ENCODE measurements at places on chromosomes 6 and 20. TPM values are rescaled to one million over a fixed set of nuclear protein-coding genes. Genes with fewer than 3 reads are reported as not detected.

CRISP2 gene
- not detected for total RNA-seq

GRCh38 chr6:44265722-44266233 is 427 bp upstream of the NFKBIE start:
- H3K4me3 ChIP-seq: peak overlapping the region; percentile 97
- peak overlapping the region; percentile 83 for H3K27ac ChIP-seq
- H3K36me3 ChIP-seq: peaks cover 23% of the 10 kb centered on the region
- DNase-seq: no peak

GRCh38 chr20:57389695-57390603 is 1.2 kb upstream of the RBM38 start:
- peak; percentile 76 for DNase-seq
- no peaks in the 10 kb centered on the region for H3K27me3 ChIP-seq
- H3K4me3 ChIP-seq: peak overlapping the region; percentile 90
- peaks cover 30% of the 10 kb centered on the region for H3K4me1 ChIP-seq
- H3K27ac ChIP-seq: peak overlapping the region; percentile 99

- no peak for DNase-seq
- no peak overlapping the region for H3K4me3 ChIP-seq
- peaks cover 2% of the 10 kb centered on the region for H3K4me1 ChIP-seq
- H3K36me3 ChIP-seq: no peaks in the 10 kb centered on the region
Measured at GRCh38 chr20:49529470-49529869, 38.5 kb downstream of the PTGIS start.

GRCh38 chr6:2806644-2807043 is 35.0 kb downstream of the SERPINB1 start:
- H3K36me3 ChIP-seq: no peaks in the 10 kb centered on the region
- DNase-seq: no peak
- H3K4me1 ChIP-seq: peaks cover 7% of the 10 kb centered on the region
- no peaks in the 10 kb centered on the region for H3K27me3 ChIP-seq
- no peak overlapping the region for H3K27ac ChIP-seq
- H3K4me3 ChIP-seq: no peak overlapping the region

- no peak overlapping the region for H3K4me3 ChIP-seq
- peaks cover 20% of the 10 kb centered on the region for H3K36me3 ChIP-seq
- no peaks in the 10 kb centered on the region for H3K27me3 ChIP-seq
- no peak overlapping the region for H3K27ac ChIP-seq
- H3K4me1 ChIP-seq: peaks cover 10% of the 10 kb centered on the region
Measured at GRCh38 chr20:35856866-35857265, 85.1 kb downstream of the PHF20 start.

GRCh38 chr20:38523697-38524096 is 51.1 kb downstream of the RALGAPB start:
- peaks cover 18% of the 10 kb centered on the region for H3K36me3 ChIP-seq
- no peak for DNase-seq
- H3K27me3 ChIP-seq: no peaks in the 10 kb centered on the region
- H3K27ac ChIP-seq: no peak overlapping the region
- H3K4me3 ChIP-seq: no peak overlapping the region

GRCh38 chr6:52576392-52577021 is 353 bp downstream of the TRAM2 start:
- peak overlapping the region; percentile 77 for H3K4me3 ChIP-seq
- peaks cover 49% of the 10 kb centered on the region for H3K4me1 ChIP-seq
- H3K36me3 ChIP-seq: no peaks in the 10 kb centered on the region
- peak overlapping the region; percentile 56 for H3K27ac ChIP-seq
- H3K27me3 ChIP-seq: no peaks in the 10 kb centered on the region

GRCh38 chr20:19785173-19785982 is 27.3 kb downstream of the RIN2 start:
- H3K4me1 ChIP-seq: peaks cover 4% of the 10 kb centered on the region
- peaks cover 28% of the 10 kb centered on the region for H3K27me3 ChIP-seq
- H3K4me3 ChIP-seq: no peak overlapping the region
- no peaks in the 10 kb centered on the region for H3K36me3 ChIP-seq

DNA sequence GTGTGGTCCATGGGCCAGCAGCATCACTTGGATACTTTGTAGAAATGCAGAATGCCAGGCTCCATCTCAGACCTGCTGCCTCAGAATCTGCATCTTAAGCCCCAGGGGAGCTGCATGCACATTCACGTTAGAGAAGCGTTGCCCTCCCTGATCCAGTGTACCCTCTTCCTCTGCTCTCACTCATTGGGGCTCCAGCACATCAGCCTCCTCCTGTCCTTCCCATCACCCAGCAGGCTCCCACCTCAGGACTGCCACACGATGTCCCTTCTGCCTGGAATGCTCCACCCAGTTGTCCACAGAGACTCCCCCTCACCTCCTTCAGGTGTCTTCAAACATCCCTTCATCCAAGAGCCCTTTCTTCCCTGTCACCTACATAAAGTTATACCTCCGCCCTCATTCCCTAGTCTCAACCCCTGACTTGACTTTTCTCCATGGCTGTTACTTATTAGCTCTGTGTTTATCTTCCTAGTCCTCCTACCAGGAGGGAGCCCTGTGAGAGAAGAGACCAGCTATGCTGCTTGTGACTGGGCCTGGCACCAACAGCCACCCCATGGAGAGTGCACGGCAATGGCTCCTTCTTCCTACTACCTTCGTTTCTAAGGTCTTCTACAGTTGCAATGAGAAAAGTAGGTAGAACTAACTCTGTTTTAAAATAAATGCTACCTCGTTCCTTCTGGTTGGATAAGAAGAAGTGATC is 3.3 kb upstream of the ACSS1 start:
- H3K4me3 ChIP-seq: no peak overlapping the region
- DNase-seq: no peak
- H3K4me1 ChIP-seq: peaks cover 16% of the 10 kb centered on the region
- no peak overlapping the region for H3K27ac ChIP-seq

DNA sequence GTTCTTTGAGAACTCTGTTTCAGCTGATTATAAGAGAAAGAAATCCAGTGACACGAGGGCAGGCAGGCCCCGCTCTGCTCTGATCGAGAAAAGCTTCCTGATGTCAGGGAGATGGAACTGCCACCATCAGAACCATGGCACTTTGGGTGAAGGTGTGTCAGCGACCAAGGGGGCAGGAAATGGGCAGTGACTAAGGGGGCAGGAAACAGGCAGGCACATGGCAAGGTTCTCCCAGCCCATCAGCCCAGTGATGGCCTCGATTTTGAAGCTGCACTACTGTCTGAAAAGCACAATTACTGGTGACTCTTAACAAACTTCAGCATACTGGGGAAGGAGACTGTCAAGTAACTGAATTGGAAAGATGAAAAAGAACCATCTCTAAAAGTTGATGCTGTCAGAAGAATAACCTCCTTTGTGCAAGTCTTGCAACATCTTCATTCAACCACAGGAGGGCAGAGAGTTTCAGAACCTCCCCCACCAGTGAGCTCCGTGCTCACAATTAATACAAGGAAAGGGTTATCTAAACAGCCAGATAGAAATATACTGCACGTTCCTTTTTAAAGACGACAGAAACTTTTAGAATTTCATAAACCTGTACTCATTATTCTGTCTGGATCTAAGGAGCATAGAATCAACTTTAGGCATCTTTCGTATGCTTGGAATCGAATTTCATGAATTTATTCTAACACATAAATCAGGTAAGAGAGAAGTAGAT is 39.1 kb downstream of the TMX4 start:
- H3K4me1 ChIP-seq: peaks cover 12% of the 10 kb centered on the region
- peak; percentile 3 for DNase-seq
- no peaks in the 10 kb centered on the region for H3K27me3 ChIP-seq

- H3K4me3 ChIP-seq: no peak overlapping the region
- H3K36me3 ChIP-seq: no peaks in the 10 kb centered on the region
- no peak overlapping the region for H3K27ac ChIP-seq
Measured at GRCh38 chr6:41022294-41022693, 16.7 kb downstream of the UNC5CL start.

All from activated naive CD8-positive, alpha-beta T cell treated with anti-CD3 and anti-CD28 coated beads for 36 hours (primary cell).